ENCODE measurements at places on chromosomes 16 and 17.

GRCh38 chr16:53457670-53458069, 23.4 kb downstream of the RBL2 start:
- DNase-seq: no peak

DNA sequence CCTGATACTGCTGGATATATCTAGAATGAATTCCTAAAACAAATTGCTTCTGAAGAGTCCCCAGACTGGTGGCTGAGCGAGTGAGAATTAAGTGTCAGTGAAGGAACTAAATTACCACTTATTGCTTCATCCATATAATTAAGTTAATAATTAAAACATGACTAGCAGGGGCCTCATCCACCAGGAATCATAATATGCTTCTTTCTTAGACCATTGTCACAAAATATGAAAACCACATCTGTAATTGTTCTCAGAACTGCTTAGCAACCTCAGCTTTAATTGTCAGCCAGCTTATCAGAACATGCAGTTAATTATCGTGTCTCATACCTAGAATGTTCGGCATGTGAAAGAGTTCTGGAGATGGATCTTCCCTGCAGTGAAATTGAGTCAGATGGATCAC, 21.2 kb upstream of the PIRT start:
- no peak for DNase-seq

- DNase-seq: no peak
Measured at GRCh38 chr17:31854672-31855071, 4.4 kb downstream of the COPRS start.

DNA sequence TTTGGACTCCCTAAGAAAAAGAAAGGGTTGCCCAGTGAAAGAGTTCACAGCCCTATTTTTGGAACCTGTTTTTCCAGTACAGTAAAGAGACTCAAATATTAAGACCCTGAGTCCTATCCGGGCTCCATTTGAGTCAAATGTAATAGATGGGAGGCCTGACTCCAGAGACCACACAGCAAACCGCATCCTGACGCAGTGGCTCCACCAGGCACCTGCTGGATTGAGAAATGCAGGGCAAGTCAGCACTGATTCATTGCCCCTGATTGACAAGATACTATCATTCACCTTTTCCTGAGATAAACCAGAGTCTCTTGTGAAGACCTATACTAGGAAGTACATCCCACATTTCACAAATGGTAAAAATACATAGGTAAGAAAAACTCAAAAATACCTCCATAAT, 715.7 kb upstream of the SOX9 start:
- DNase-seq: no peak

DNA sequence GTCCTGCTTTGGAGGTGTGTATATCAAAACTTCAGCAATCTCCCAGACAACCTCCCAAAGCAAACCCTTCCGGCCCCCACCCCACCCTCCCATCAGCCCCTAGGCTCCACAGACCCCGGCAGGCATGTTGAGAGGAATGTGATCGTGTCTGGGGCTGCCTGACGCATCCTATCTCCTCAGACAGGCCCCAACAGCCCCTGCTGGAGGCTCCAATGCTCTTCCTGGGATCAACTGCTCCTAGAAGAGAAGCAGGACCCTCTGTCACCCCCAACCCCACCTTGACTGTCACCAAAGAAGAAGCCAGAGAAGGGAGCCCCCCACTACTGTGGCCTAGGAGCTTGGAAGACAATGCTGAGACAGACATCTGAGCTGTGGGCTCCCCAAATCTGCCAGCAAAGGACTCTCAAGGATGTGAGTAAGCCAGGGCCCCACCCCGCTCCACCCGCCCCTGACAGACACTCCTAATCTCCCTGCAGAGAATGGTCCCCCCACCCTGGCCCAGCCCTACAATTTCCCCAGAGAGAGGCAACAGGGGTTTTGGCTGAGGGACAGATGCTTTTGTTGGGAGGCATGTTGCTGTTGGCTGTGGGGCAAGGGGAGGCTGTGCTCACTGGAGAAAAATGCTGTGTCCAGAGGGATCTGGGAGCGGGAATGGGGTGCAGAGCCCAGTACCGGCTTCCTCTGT, 1.6 kb upstream of the KRT14 start:
- no peak for DNase-seq

- peak; percentile 65 for DNase-seq
Measured at GRCh38 chr17:73641826-73642600, 2.2 kb downstream of the SDK2 start.

DNA sequence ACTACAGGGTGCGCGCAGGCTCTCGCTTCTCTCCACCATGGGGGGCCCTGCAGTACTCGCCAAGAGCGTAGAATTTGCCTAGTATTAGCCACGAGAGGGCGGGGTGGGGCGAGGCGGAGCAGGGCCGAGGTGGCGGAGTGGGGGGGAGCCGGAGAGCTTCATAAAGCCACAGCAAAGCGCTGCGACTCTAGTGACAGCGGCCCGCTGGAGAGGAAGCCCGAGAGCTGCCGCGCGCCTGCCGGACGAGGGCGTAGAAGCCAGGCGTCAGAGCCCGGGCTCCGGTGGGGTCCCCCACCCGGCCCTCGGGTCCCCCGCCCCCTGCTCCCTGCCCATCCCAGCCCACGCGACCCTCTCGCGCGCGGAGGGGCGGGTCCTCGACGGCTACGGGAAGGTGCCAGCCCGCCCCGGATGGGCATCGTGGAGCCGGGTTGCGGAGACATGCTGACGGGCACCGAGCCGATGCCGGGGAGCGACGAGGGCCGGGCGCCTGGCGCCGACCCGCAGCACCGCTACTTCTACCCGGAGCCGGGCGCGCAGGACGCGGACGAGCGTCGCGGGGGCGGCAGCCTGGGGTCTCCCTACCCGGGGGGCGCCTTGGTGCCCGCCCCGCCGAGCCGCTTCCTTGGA, at the start of gene TBX21:
Gene TBX21 (plus strand): TSS at position 190 of the 627 bp plus-strand sequence. CDS start 219 bp downstream, at position 409.
- DNase-seq: peak; percentile 97

DNA sequence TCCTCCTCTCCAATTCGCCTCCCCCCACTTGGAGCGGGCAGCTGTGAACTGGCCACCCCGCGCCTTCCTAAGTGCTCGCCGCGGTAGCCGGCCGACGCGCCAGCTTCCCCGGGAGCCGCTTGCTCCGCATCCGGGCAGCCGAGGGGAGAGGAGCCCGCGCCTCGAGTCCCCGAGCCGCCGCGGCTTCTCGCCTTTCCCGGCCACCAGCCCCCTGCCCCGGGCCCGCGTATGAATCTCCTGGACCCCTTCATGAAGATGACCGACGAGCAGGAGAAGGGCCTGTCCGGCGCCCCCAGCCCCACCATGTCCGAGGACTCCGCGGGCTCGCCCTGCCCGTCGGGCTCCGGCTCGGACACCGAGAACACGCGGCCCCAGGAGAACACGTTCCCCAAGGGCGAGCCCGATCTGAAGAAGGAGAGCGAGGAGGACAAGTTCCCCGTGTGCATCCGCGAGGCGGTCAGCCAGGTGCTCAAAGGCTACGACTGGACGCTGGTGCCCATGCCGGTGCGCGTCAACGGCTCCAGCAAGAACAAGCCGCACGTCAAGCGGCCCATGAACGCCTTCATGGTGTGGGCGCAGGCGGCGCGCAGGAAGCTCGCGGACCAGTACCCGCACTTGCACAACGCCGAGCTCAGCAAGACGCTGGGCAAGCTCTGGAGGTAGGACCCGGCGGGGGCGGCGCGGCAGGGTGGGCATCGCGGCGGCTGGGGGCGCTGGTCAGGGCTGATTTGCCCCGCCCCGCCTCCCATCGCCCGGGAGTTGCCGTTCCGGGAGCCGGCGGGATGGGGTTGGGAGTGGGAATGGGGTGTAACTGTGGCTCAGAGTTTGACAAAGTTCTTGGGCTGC, 567 bp downstream of the SOX9 start:
- DNase-seq: peak; percentile 44

GRCh38 chr16:85142771-85143211, 30.5 kb upstream of the CIBAR2 start:
- DNase-seq: no peak

GRCh38 chr17:70105641-70106040, 30.6 kb downstream of the KCNJ16 start:
- no peak for DNase-seq

GRCh38 chr16:50360779-50361178, 8.0 kb downstream of the BRD7 start:
- DNase-seq: peak; percentile 70

GRCh38 chr17:73770849-73771229, 126.6 kb upstream of the SDK2 start:
- DNase-seq: no peak

GRCh38 chr16:67528222-67528869, at the start of gene RIPOR1:
TSS of gene RIPOR1 (plus strand) at chr16:67528829. CDS start at chr16:67538447, 9,618 bp downstream.
- peak; percentile 68 for DNase-seq

GRCh38 chr17:80460429-80460834, 16.0 kb downstream of the NPTX1 start:
- no peak for DNase-seq

GRCh38 chr16:49849037-49849753, 6.7 kb downstream of the ZNF423 start:
- DNase-seq: no peak

GRCh38 chr16:19599968-19600716, 44.6 kb downstream of the VPS35L start:
- peak; percentile 12 for DNase-seq

DNA sequence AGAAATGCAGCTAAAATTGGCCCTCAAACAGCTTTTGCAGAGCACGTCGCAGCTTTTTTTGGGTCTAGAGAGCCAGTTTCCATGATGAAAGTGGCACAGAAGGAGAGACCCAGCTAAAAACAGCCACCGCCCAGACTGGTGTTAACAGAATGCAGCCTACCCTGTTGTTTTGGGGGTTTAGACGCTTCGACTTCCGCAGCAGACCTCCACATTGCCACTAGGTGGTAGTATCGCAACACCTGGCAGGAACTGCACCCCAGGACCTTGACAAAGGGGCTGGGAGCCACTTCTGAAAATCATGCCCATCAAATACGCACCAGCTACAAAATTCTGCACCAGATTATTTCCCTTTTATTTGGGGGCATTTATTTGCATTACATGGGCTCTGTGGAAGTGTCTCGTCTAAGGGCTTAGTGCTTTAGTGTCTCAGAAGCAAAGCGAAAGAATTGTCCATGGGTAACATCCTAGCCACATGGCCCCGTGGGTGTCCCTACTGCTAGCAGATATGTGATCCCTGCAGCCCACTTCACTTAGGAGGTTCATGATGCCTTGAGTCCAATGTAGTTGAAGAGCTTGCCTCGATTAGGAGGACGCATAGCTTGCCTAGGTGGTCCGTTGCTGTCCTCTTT, 167.1 kb downstream of the HAPSTR1 start:
- peak; percentile 77 for DNase-seq

- no peak for DNase-seq
Measured at GRCh38 chr17:79832218-79833109, 6.8 kb downstream of the CBX4 start.

DNA sequence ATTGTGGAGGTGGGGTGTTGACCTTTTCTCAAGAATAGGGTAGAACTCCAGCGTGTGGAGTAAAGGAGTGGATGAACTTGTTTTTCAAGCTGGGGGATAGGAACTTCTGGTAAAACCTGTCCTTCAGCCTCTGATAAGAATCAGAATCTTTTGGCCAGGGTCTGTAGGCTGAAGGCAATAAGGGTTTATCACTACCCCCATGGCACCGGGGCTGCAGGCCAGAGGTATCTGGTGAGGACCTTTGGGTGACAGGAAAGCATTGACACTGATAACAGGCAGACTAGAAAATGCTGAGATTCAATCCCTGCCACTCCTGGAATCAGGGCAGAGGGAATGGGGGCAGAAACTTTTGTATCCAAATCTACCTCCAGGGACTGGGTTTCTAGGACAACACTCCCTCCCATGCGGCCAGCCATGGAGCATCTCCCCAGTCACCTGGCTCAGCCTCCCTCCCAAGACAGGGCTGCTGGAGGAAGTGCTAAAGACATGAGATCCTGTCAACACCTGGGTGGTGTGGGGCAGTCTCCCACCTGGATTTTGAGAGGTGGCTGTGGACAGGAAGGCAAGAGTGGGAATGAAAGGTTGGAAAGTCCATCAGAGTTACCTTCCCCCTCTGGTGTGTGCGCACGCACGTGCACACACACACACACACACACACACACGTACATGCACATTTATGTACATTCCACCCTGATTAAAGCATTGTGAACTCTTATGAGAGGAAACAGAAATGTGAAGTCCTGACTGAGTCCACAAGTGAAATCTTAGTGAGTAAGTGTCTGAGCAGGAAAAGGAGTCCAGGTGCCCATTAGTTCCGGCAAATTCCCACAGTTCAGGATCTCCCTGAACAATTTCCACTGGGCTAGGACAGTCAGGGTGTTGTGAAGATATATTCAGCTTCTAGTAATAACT, 53.1 kb upstream of the MARCHF10 start:
- no peak for DNase-seq

- no peak for DNase-seq
Measured at GRCh38 chr17:28950752-28951427, 428 bp downstream of the PHF12 start.

- no peak for DNase-seq
Measured at GRCh38 chr16:85037721-85038120, 10.1 kb downstream of the KIAA0513 start.

DNA sequence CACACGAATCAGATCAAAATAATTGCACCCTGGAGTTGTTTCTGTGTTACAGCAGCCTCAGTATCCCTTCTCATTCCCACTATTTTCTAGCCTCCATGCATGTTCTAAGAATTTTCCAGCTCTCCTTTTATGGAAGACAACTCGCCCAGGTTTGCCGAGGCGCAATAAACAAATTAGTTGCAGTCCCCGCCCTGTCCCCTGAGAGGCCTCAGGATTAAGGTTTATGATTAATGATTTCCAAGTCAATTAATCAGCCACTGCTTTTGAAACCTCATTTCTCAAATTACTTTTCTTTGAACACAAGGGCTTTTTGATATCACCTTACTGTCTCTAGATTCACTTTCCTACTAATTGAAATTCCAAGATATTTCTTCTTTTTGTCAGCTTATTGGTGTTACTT, 138.3 kb upstream of the HSBP1 start:
- no peak for DNase-seq

- no peak for DNase-seq
Measured at GRCh38 chr16:24769806-24770205, 40.4 kb downstream of the TNRC6A start.

DNA sequence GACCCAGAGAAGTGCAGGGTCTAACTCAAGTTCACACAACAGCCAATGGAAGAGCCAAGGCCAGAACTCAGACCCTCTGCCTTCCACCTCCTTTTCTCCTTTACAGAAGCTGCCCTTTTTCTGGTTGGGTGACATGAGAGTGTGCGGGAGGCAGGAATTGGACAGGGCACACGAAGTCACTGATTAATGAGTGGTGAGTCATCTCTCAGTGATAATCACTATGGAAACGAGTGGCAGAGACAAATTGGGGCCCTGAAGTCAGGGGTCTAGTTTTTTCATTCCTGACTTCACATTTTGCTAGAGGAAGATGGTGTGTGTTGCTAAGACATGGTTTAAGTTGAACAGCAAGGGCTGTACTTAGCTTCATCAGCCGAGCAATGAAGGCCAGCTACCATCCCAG, 312.7 kb upstream of the CCL2 start:
- no peak for DNase-seq

GRCh38 chr16:11456741-11457140, 111.5 kb downstream of the RMI2 start:
- DNase-seq: no peak

GRCh38 chr16:64098451-64098850, 1023.4 kb downstream of the CDH11 start:
- no peak for DNase-seq
